ENCODE measurements at places on chromosomes 4 and X.

GRCh38 chr4:8557151-8558076 is 22.8 kb upstream of the GPR78 start:
- DNase-seq = no peak

DNA sequence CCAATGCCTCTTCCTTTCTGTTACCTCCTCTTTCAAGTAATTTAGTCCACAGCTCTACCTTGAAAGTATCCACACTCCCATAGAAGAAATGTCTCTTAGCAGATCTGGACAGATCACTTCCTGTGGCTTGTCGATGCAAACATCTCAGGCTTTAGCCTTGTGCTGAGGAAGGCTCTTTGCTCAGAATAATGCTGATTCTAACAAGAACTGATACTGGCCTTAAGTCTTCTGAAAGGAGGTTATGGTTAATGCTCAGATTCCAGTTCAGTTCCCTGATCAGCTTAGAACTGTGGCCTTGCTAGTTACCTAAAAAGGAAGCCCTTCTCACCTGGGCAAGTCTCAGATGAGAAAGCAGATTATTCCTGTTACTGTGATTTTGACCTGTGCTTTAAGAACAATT is 230.1 kb upstream of the FAT4 start:
- DNase-seq = no peak

DNA sequence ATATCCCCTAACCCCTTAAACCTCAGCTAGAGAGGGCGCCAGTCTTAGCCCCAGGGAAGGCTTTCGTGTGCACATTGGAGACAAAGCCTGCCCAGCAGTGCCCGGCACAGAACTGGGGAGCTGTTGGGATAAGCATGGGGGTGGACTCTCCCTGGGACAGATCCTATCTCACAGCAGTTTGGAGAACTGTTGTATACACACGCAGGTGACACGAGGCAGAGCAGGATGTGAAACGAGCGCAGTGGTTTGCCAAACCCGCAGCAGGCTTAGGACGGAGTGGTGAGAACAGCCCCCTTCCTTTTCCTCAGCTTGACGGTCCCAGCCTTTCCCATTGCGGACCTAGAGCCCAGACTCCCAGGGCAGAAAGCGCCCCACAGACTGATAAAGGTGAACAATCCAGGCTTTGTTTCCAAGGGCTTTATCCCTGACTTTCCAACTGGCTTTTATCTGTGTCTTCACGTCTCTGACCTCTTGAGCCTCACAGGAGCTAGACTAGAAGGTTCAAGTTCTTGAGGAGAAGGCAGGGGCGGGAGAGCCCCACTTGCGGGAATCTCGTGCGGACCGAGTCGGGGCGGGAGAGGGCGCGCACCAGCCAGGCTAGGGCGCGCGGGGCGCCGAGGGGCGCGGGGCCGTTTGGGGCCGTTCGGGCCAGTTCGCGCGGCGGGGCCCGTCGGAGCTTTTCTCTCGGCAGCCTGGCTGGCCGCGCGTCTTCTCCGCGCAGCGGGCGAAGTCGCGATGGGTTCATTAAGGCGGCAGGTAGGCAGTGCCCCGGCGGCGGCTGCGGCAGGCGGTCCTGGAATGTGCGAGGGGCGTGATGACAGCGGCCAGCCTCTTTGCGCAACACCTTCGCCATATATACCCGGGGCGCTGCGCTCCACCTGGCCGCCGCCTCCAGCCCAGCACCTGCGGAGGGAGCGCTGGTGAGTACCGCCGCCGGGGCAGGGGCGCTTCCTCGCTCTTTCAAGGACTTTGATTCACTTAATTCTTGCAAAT is at the start of gene SLC34A2:
SLC34A2 (plus strand) TSS at position 881 of the 993 bp plus-strand sequence. CDS start 6,650 bp downstream, outside the sequence.
- DNase-seq = no peak

GRCh38 chr4:76894537-76895255 is 3.2 kb downstream of the SOWAHB start:
- no peak for DNase-seq

DNA sequence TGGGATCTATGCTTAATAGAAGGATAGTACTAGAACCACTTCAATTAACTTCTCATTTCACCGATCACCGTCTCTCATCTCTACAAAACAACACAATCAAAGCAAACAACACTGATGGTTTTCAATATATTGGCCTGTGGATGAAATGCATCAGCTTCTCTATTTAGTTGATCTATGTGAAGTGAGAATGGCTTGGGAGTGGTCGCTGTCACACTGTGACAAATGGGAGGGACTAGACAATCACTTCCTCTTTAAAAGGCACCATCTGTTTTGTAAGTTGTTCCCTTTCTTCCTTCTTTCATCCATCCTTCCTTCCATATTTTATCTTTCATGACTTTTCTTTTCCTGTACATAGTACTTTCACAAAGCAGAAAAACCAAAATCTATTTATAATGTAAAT is 23.9 kb upstream of the NWD2 start:
- no peak for DNase-seq

DNA sequence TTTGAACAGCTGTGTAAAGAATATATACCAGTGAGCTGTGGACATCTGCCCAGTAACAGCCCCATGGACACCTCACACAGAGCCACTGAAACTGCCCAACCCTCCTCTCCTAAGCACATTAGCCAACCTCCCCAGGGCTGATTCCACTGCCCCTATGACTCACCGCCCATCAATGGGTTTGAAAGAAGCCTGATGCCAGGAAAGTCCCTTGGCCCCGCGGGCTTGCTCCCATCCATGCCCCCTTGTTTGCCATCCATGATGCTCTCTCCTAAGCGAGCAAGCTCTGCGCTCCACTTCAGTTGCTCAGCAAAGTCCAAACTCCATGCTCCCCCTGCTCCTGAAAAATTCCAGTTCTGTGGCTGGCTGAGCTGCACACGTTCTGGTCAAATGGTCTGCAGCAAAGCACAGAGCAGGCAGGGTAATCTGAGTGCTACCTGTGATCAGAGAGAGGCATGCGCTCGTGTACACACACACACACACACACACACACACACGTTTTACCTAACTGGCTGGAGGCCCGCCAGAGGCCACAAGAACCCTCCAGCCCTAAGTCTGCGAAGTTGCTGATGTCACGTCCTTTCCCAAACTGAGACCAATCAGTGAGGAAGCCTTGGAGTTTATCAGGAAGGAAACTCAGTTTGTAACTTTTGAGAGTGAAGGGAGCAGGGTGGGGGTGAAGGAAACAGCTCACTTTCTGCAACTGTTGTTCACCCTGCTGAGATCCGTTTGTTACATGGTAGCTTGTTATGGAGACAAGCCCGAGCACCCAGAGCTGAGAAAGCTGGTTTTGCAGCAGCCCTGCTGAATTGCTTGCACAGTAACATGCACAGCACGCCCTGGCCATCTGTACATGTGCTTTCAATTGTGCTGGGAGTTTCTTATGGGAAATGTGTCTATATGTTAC is at the start of gene ASB9:
ASB9 (minus strand) TSS at position 466 of the 904 bp plus-strand sequence; CDS start at position 257, 209 bp downstream.
- DNase-seq = peak; percentile 2

DNA sequence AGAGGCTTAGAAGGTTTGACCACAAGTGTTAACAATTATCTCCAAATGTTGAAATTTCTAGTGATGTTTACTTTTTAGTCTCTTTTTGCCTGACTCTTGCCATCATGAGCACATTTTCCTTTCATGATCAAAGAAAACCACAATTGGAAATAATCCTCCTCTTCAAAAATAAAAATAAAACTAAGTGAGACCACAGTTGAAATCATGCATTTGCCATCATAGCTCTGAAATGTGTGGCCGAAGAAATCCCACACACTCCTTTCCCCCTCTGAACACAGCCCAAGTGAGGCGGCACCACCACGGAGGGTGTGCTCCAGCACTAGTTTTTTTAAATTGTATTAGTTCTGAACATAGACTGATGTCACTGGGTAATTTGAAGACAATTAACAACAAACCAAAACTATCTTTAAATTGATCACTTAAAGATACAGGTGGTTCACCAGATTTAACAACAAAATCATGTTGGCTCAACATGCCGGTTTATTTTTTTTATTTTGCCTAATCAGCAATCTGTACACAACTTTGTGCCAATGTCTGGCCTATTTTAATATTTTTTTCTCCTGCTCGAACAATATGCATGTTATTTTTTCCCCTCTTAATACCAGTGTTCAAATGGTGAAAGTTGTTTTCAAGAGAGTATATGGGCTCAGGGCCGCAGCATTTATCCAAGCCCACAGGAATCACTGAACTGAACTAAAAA is 17.6 kb downstream of the APBB2 start:
- DNase-seq = no peak

DNA sequence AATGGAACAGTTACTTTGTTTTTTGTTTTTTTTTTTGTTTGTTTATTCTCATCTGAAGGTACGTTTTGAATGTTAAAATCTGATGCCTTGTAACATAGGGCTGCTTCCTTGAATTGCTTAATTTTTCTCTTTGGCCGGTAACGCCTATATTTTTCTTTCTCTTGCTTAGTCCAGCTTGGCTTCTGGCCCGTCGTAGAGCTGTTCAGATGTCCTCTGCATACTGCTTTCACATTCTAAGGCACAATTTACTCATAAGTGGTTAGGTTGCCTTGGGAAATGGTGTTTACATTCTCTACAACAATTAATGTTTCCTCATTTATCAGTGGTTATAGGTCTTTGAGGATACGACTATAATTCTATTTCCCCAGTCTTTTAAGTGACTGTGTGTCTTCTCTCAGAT is 7.9 kb downstream of the NONO start:
- no peak for DNase-seq

DNA sequence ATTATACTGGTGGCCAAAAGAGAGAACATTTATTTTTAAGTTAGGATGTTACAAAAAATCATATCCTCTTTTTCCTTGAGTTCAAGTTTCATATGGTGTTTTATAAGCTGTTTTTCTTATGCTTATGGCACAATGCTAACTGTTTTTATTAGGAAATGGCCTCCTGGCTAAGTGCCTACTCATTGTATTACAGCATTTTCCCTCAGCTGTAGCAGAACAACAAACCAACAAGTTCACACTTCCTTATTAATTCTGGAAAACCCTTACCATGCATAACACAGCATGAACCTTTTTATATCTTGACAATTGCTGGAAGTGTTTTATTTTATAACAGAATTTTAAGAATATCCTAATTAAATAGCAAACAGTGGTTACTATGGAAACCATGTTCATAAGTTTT is 165.8 kb downstream of the GASK1B start:
- no peak for DNase-seq

DNA sequence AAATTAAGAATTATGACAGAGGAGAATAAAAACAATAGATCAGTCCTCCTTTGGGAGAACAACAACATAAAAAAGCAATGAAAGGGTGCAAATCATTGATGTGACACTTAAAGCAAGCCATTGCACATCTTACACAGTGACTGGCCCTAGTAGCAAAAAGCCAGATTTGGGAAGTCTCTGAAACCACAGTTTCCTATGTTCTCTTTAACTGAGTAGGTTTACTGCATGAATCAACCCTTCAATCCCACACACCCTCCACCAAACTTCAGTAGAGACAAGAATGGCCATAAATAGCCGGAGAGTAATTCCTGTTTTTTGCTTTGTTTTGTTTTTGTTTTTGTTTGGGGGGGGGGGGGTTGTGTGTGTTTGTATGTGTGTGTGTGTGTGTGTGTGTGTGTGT is 180.8 kb downstream of the VEGFC start:
- DNase-seq = no peak

DNA sequence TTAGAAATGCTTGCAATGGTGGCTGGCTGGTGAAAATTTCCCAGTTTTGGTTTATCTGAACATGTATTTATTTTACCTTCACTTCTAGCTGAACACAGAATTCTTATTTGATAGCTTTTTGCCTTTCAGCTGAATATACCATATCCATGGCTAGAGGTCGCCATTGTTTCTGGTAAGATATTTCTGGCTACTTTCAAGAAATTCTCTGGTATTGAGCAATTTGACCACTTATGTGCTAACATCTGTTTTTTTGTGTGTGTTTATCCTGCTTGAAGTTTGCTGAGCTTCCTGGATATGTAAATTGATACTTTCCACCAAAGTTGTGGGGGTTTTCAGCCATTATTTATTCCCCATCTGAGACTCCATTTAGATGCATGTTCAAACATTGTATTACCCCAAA is 75.4 kb downstream of the FBXW7 start:
- DNase-seq = no peak

GRCh38 chrX:4762196-4762595 is 1048.7 kb upstream of the PRKX start:
- DNase-seq = no peak

GRCh38 chr4:95426455-95426854 is 122.3 kb downstream of the UNC5C start:
- no peak for DNase-seq

- DNase-seq = no peak
Measured at GRCh38 chr4:57632564-57632963, 522.4 kb upstream of the IGFBP7 start.

GRCh38 chr4:8585186-8585585 is 5.0 kb downstream of the GPR78 start:
- no peak for DNase-seq

GRCh38 chrX:83892433-83892832 is 31.5 kb downstream of the CYLC1 start:
- DNase-seq = no peak

GRCh38 chr4:160835789-160836188 is 1328.0 kb downstream of the FSTL5 start:
- DNase-seq = no peak

DNA sequence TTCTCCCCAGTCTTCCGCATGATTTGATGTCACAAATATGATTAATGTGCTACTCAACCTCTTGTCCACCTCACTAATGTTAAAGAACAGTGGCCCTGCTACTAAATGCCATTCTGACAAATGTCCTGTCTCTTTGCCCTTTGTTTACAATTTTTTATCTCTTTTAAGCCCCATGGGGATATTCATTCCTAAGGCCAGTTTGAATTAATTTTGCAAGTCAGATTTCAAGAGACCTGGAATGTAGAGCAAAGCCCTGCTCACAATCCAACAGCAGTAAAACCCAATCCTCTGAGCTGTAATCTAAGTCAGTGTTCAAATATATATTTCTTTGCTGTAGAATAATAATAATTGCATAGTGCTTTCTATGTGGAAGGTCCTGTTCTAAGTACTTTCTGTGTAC is 81.2 kb downstream of the LDB2 start:
- no peak for DNase-seq

DNA sequence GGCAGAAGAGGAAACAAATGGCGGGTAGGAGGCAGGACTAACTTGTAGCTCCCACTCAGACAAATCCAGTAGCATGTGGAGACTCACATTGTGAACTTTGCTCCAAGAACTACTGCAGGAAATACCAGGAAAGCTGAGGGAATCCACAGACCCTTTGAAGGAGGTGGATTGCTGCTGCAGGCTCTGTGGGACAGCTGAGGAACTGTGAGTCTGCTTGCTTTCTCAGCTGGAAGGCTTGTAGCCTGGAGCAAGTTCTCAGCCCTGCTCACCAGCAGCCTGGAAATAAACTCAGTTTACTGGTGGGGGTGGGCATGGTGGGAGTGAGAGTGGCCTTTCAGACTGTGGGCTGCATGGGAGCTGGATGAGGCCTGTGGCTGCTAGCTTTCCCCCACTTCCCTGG is 16.0 kb downstream of the RTL3 start:
- no peak for DNase-seq

DNA sequence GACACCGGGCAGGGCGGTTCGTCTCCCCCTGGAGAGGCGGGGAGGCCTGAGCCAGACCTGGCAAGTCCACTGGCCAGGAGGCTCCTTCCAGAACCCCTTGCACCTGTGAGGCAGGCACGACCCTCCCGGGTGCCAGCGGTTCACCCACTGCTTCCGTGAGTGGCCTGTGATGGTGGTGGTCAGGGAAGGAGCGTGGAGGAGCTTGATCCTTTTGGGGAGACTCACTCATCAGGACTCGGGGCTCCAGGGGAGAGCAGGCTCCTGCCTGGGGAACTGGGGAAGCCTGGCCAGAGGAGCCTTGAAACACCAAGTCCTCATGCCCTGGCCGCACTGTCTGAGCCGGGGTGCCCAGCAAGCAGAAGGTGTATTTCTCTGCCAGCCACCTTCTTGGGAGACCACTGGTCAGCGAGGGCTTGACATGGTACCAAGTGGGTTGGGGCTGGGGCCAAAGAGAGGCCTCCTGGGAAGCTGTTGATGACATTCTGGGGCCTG is 860 bp downstream of the FAM50A start:
- DNase-seq = no peak

- no peak for DNase-seq
Measured at GRCh38 chr4:155795991-155796390, 37.2 kb downstream of the GUCY1B1 start.
